Ureter (tissue), 1 donor: ENCODE measurements at places on chromosomes 12 and 14. TPM values are rescaled to one million over a fixed set of nuclear protein-coding genes. Genes with fewer than 3 reads are reported as not detected.

GRCh38 chr12:8082808-8083100 lies 680 bp downstream of the NECAP1 start:
- no peak for DNase-seq

The BIN2 gene
- total RNA-seq = 5.0 TPM

- DNase-seq = peak; percentile 82
Observed at GRCh38 chr12:52232674-52233461, at the start of gene KRT7. Gene KRT7, plus strand, starts transcription at chr12:52233243. Its CDS starts 54 bp downstream, at chr12:52233297.

DNA sequence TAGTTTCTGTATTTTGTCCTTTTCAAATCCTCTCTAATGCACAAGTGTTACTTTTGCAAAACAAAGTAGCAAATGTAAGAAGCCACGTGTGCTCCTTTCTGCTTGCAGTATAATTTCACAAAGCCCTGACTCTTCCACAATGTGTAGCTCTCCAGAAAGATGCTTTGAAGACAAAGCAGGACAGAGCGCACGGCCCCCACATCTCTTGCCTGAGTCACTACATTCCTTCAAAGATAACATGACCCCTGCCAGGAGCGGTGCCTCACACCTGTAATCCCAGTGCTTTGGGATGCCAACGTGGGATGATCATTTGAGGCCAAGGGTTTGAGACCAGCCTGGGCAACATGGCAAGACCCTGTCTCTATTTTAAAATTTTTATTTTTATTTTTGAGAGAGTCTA lies 40.5 kb downstream of the JAG2 start:
- peak; percentile 17 for DNase-seq

- DNase-seq = no peak
Observed at GRCh38 chr12:45388545-45388944, 172.7 kb downstream of the ANO6 start.

GRCh38 chr12:120943482-120943881 lies 34.9 kb upstream of the HNF1A start:
- DNase-seq = no peak

DNA sequence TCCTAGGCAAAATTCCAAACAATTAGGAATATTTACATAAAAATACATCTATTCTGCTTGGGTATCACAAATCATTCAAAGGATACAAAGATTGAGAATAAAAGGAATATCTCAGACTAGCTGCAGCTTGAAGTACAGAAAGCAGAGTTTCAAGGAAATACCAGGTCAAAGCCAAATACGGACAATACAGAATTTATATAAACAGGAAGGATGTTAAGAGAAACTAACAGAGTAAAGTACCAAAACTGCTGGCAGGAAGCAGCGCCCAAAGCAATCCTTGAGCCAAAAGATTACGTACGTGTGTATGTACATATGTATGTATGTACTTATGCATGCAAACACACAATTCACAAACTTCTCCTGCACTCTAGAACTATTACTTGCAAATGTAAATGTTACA lies 86.6 kb downstream of the PPP1R12A start:
- DNase-seq = no peak

- no peak for DNase-seq
Observed at GRCh38 chr12:13175499-13175898, 21.0 kb upstream of the EMP1 start.

The RGS6 gene
- 1.1 TPM for total RNA-seq

The OVCH1 gene
- 0.18 TPM for total RNA-seq

The NEUROD4 gene
- not detected for total RNA-seq

The HAL gene
- 1.8 TPM for total RNA-seq

The TEDC1 gene
- 9.7 TPM for total RNA-seq

DNA sequence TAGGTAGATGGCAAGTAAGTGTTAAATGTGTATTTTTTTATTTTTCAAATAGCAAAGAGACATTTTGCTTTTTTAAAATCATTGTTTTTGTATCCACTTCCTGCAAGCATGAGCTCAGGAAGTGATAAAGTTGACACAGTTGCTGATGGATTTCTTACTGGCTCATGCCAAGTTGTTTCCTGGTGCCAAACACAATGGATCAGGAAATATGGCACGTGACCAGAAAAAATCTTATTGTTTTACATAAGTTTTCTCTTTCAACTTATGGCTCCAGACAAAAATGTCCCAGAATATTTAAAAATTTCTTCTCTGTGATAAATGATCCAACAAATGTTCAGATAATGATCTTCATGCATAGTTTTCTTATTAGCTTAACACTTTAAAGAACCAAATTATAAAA lies 1279.1 kb upstream of the FLRT2 start:
- no peak for DNase-seq

GRCh38 chr12:8603856-8604255 lies 8.8 kb downstream of the AICDA start:
- DNase-seq = no peak

The FSCB gene
- total RNA-seq = 0.49 TPM

DNA sequence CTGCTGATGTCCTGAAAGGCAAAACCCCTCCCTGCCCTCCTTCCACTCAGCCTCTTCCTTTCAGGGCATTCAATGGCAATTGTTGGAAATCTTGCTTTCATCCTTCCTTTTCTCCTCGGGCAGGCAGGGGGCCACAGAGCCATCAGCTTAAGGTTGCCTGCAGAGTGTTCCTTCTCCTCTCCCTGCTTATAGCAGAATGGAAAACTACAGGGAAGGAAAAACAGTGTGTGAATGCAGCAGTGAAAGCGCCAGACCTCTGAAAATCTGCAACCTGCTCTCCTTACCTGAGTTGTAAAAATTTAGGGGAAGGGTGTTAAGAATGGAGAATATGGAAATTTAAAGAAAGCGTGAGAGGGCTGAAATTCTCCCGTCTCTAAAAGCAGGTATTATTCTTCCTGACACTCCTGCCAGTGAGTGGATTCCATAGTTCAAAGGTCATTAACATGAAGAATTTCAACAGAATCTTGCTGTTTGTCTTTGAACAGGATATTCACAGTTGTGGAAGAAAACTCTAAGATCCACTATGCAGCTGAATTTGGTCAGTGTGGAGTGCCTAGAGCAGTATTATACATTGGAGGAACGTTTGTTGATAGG lies 348.8 kb downstream of the KCNH5 start:
- no peak for DNase-seq

- no peak for DNase-seq
Observed at GRCh38 chr14:67815573-67816225, 691 bp downstream of the ZFYVE26 start.

The STAB2 gene
- total RNA-seq = 0.29 TPM

- DNase-seq = no peak
Observed at GRCh38 chr12:20187456-20187855, 180.9 kb upstream of the PDE3A start.

DNA sequence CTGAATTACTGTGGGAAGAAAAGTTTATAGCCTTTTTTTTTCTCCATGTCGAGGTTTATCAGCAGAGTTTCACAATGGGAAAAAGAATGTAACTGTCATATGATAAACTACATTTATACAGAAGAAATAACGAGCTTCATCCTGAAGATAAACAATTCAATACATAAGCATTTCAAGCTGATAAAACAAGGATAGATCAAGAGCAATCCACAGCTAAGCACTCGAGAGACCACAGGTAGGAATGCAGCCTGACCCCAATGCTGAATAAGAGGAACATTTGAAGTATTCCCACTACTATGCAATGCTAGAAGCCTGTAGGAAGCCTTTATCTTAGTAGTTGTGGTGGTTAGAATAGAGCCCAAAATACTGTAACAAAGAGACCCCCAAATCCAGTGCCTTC lies 32.6 kb upstream of the DAAM1 start:
- DNase-seq = no peak

The NTF3 gene
- total RNA-seq = 6.1 TPM

DNA sequence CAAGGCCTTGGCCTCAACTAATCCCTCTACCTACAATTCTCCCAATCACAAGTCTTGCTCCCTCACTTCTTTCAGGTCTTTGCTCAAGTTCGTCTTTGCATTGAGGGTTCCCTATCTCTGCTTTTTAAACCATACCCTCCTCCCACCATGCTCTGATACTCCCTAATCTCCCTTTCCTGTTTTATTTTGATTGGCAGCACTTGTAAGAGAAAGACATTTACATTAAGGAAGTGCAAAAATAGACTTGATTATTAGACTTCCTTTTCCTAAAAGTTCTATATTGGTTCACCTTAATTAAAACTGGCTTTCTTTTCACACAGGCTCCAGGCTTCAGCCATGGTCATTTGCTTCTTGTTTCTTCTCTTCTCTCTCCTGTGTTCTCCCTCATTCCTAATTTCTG lies 18.3 kb upstream of the WIF1 start:
- DNase-seq = no peak

The TC2N gene
- 119 TPM for total RNA-seq

DNA sequence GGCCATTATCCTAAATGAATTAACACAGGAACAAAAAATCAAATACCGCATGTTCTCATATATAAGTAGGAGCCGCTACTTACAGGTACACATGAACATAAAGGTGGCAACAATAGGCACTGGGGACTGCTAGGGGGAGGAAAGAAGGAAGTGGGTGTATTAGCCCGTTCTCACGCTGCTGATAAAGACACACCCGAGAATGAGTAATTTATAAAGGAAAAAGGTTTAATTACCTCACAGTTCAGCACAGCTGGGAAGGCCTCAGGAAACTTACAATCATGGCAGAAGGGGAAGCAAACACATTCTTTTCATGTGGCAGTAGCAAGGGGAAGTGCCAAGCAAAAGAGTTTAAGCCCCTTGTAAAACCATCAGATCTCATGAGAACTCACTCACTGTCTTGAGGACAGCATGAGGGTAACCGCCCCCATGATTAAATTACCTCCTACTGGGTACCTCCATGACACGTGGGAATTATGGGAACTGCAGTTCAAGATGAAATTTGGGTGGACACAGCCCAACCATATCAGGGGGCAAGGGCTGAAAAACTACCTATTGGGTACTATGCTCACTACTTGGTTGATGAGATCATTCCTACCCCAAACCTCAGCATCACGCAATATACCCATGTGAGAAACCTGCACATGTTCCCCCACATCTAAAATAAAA lies 16.4 kb upstream of the MIA2 start:
- no peak for DNase-seq

DNA sequence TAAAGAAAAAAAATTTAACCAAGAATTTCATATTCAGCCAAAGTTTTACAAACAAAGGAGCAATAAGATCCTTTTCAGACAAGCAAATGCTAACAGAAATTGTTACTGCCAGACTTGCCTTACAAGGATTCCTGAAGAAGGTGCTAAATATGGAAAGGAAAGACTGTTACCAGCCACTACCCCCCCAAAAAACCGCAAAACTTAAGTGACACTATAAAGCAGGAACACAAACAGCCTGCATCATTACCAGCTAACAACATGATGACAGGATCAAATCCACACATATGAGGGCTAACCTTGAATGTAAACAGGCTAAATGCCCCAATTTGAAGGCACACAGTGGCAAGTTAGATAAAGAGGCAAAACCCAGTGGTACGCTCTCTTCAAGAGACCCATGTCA lies 55.7 kb downstream of the APOBEC1 start:
- no peak for DNase-seq

The NOP9 gene
- total RNA-seq = 36.5 TPM
